ENCODE measurements at places on chromosomes 12 and 14. TPM values are rescaled to one million over a fixed set of nuclear protein-coding genes. Genes with fewer than 3 reads are reported as not detected.

The GLT1D1 gene
- total RNA-seq = not detected

The PAPLN gene
- total RNA-seq = 1.0 TPM

The SMIM41 gene
- not detected for total RNA-seq

The PIK3C2G gene
- not detected for total RNA-seq

The KITLG gene
- total RNA-seq = 0.15 TPM

The KRT79 gene
- not detected for total RNA-seq

The MYO1H gene
- not detected for total RNA-seq

The CACNA1C gene
- 0.12 TPM for total RNA-seq

The IAPP gene
- total RNA-seq = not detected

The SBNO1 gene
- 43.0 TPM for total RNA-seq

The PMCH gene
- total RNA-seq = not detected

The FOXN4 gene
- total RNA-seq = not detected

The KRT7 gene
- 1.9 TPM for total RNA-seq

DNA sequence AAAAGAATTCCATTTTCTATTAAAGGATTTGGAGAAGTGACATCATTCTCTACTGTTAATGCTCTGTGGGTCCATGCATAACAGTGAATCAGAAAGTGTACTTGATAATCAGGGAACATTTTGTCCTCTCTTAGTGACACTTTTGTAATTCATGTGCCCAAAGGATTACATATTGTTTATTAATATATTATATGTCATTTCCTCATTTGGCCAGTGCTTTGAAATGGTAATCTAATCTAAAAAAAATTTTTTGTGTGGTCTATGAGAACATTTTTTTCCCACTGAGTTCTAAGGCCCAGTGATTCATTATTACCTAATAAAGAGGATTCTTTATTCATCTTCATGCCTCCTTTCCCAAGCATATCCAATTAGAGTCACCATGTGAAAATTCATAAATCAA is 79.7 kb upstream of the MYF6 start:
- no peak for DNase-seq

DNA sequence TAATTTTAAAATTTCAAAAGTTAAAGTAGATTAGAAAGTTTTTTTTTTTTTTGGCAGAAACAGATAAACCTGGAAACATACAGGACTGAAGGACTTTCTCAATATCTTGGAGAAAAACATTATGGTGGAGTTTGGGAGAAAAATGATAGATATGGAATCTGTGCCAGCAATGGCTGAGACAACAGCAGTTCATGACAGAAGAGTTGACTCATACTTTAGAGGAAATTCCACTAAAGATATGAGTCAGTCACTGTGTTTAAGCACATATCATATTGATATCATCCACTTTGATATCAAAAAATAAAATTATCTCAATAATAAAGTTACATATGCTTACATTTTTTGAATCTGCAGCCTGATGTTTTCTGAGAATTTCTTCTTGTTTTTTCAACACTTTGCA is 193.9 kb upstream of the OR4E1 start:
- DNase-seq = no peak

DNA sequence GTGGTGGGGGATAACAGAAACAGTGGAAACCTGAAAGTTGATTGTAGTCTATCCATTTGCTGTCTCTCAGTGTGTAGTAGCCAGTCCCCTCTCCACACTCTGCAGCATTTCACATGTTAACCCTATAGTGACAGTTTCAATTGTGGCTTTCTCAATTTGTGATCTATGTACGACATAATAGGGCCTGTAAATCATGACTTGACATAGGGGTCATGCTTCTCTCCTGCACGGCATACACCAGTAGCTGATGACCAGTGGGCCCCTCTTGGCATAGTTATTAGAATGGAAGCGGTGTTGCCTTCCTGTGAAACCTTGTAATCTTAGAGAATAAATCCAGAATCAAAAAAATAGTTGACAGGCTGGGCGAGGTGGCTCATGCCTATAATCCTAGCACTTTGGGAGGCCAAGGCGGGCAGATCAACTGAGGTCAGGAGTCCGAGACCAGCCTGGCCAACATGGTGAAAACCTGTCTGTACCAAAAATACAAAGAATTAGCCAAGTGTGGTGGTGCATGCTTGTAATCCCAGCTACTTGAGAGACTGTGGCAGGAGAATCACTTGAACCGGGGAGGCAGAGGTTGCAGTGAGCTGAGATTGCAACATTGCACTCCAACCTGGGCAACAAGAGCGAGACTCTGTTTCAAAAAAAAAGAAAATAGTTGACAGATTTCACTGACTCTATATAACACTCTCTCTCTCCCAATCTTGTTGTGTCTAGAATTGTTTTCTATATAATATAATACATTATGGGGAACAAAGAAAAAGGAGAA is 44.6 kb upstream of the VSX2 start:
- DNase-seq = no peak

DNA sequence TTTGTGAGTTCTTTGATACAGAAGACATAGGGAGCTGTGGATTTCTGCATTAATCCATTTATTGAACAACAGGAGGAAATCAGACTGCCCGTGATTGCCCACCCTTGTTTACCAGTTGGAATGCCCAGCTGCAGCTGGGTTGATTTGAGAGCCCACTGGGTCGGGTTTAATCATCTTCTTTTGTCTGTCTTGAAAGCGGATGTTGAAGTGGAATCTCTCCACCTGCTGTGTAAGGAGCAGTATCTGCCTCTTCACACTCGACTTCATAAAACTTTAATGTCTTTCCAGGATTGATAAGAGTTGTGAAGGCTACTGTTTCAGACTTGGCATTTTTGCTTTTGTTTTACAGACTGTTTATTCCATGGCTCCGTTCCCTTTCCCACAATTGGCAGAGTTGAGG is 39.9 kb downstream of the TBC1D30 start:
- no peak for DNase-seq

DNA sequence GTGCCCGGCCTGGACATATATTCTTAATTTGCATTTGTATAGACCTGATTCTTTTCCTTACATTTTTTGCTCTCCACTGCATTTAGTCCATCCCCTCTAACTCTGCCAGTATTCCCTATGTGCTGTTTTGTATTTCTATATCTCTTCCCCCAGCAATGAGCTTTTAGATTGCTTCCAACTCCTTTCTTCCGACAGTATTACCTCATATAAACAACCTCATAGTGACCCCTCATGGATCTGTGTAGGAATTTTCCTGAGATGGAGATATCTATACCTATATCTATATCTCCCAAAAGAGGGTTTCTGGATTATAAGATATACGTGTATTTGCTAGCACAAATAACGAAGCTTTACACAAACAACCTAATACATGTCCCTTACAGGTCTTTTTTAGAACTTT is 161.9 kb downstream of the CRADD start:
- DNase-seq = no peak

DNA sequence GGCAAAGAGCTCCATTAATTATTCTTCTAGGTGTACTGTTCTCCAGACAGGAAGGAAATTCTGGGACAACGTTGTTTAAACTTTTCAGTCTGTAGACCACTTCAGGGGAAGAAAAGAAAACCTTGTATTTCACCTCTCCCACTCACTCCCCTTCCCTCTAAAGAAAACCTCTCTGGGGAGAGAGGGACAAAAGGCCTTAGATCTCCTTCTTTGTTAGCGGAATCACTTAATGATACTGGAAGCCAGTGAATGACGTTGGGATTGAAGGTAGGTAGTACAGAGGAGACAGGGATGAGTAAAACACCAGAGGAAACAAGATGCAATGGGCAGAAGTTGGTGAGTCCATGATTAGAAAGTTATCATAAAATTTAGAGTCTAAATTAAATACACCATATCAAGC is 38.7 kb upstream of the SGPP1 start:
- no peak for DNase-seq

GRCh38 chr12:3381059-3382047 is 109.7 kb upstream of the PRMT8 start:
- no peak for DNase-seq

DNA sequence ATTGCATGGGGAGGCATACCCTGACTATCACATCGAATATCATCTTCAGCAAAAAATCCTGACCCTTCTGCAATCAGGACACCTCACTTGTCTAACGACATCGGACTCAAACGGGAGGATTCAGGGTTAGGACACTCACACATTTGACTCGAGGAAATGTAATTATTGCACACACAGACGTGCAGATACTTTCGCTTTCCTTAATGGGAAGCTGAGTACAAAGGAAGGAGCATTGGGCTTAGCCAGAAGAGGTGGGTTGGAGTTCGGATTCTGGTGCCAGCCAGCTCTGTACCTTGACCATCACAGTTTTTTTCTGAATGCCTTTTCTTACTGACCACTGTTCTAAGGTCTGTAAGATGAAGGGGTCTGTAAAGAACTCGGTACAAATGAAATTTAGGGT is 260.4 kb downstream of the GALC start:
- no peak for DNase-seq

- peak; percentile 50 for DNase-seq
These were observed 953 bp upstream of the NXPH4 start for GRCh38 chr12:57215668-57216013.

DNA sequence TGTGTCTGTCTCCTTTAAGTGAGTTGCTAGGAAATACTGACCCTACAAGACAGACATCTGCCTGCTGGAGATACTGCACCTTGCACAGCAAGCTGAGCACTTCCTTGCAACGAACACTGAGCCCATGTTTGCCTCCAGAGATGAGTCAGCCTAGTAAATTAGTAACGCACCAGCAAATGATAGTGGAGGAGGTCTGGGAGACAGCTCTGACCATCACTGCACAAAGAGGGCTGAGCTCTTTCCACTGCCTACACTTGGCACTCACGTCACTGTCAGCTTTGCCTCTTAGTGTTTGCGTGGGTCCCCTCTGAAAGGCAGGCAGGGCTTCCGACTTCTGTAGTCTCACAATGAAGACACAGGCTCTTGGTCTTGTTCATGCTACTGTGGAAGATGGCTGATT is 109.0 kb downstream of the APAF1 start:
- DNase-seq = peak; percentile 15

DNA sequence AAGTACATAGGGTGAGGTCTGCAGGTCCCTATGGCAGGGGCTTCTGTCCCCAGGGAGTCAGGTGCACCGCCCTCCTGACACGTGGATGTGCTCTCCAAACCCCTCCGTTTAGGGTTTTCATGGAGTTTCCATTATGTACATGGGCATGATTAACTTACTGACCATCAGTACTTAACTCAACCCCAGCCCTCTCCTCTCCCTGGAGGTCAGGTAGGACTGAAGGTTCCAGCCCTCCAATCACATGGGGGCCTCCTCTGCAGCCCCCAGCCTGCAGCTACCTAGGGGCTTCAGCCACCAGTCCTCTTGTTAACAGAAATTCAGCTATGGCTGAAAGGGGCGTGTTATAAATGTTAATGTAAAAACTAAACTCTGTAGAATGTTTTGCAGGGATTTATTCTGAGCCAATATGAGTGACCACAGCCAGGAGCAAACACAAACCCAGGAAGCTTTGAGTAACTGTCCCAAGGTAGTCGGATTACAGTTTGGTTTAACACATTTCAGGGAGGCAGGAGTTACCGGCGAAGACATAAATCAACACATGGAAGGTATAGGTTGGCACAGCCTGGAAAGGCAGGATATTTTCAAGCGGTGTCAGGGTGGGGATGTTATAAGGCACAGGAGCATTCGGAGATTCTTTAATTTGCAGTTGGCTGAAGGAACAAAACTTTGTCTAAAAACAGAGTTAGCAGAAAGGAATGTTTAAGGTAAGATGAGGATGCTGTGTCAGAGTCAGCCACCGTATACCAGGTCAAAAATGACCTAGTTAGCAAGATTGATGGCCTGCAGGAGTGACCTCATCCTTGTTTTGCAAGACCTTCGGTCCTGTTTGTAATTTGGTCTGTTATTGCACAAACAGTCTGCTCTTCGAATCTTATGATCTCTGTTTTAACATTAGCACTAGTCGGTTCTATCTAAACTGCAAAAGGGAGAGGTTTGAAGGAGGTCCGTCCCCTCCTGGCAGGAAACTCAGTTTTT is 75.2 kb downstream of the TNFAIP2 start:
- no peak for DNase-seq

DNA sequence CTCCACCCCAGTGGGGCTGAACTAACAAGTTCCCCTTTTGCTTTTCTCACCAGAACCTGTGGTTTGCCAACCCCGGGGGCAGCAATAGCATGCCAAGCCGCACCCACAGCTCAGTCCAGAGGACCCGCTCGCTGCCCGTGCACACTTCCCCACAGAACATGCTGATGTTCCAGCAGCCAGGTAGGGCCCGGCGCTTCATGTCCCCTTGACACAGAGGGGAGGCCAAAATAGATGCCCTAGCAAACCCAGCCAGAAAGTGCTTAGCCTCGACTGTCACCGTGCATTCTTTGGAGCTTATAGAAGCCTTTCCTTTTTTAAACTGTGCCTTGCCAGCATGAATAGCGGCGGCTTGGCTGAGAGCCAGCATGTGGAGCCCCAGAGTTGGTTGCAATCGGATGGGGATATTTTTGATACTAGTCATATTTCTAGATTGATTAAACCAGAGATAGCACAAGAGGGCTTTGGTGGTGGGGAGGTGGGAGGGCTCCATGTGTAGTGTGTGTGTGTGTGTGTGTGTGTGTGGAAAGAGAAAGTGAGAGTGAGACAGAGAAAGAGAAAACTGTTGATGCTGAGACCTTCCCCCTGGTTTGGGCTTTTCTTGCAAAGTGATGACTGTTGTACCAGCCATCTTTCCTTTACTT is 126.1 kb downstream of the GCH1 start:
- DNase-seq = peak; percentile 95

- peak; percentile 60 for DNase-seq
These were observed 13.5 kb downstream of the SCNN1A start for GRCh38 chr12:6361834-6362233.

DNA sequence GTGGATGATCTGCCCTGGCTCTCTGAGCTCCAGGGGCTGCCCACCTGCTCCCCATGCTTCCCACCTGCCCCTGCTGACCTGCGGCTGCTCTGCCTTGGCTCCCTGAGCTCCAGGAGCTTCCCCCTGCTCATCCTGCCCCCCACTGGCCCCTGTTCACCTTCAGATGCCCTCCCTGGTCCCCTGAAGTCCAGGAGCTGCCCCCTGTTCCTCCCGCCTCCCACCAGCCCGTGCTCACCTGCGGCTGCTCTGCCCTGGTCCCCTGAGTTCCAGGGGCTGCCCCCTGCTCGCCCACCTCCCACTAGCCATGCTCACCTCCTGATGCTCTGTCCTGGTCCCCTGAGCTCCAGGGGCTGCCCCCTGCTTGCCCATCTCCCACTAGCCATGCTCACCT is 219.7 kb downstream of the TMEM121 start:
- DNase-seq = no peak

DNA sequence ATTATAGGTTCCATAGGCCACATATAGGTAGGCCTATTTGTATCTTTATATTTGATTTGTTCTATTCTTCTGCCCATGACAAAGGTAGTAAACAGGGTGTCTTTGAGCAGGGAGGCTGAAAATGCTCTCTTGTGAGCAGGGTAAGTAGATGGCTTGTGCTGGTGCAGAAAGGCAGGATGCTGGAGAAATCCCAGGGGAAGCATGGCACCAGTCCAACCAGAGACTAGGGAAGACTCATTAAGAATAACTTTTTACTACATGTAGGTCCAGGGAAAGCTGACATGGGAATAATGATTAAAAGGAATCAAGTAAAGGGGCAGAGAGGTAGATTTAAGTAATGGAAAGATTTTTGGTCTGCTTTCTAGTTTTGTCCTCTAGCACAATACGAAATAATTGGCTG is 245.0 kb downstream of the RGS6 start:
- no peak for DNase-seq

GRCh38 chr12:5921966-5922899 is 22.8 kb downstream of the ANO2 start:
- DNase-seq = no peak

- no peak for DNase-seq
These were observed 9.7 kb upstream of the DYNLL1 start for GRCh38 chr12:120485961-120486881.
